ENCODE measurements at places on chromosomes 1 and 21.

DNA sequence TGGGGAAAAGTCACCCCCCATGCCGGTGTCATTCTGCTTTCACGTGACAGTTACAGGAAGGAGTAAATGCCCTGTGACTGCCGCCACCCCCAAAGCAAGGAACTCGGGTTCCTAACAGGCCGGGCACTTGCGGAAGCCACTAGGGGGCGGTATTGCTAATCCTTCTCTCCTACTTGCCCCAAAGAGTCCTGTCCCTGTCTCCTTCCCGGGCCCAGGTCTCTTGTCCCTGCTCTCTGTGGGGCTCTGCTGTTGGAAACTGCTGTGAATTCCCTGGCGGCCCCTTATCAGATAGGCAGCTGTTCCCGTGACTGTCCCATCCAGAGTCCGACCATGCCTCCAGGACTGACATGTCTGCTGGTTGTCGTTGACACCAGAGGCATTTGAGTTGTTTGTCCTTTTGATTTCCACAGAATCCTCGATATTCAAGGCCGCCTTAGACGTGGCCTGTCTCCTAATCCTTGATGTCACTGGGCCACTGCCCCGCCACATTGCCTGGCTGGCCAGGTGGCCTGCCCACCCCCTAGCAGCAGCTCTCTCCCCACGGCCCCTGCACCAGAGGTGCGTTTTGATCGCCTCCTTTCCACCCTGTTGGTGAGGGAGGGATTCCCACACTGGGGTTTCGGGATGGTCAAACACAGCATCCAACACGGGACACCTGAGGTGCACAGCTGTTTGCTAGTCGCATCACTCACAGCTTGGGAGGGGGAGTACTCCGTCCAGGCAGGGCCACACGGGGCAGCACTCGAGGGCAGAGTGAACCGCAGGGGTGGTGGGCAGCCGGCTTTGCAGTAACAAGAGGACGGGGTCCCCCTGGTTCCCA is 37.3 kb downstream of the CHAF1B start:
- DNase-seq, result no peak

DNA sequence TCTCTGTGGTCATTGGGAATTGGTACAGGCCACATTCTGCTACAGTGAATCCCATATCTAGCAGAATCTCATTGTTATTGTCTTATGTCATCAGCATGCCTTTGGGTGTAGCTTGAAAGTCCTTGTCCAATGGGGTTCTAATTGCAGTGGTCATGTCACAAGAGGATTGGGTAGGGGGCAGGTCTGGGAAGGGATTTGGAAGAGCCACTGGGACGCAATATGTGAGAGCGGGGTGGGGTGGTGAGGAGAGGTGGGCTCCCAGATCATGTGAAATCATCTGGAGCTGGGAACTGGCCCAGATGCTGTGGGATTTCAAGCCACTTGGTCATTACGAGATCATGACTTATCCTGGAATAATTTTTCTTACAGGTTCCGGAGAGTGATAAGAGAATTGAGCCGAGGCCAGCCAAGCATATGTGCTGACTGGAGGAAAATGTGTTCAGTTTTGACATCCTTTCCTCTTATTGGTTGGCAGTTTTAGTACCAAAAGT is 16.3 kb downstream of the CNIH3 start:
- no peak for DNase-seq

DNA sequence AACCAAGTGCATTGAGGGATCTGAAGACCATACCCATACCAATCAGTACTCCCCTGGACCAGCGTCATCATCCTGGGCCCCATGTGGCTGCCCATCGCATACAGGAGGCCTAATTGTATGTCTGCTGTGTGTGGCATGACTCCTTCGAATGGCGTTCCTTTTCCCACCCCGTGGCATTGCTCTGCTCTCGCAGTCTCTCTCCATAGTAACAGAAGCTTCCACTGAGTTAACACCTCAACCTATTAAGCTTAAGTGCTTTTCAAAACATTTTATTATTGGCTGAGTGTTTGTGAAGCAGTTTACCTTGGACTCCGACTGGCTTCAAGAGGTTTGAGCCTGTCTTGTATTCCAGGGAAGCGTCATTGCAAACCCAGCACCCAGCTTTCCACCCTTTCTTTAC is 187.1 kb upstream of the LMO4 start:
- no peak for DNase-seq

DNA sequence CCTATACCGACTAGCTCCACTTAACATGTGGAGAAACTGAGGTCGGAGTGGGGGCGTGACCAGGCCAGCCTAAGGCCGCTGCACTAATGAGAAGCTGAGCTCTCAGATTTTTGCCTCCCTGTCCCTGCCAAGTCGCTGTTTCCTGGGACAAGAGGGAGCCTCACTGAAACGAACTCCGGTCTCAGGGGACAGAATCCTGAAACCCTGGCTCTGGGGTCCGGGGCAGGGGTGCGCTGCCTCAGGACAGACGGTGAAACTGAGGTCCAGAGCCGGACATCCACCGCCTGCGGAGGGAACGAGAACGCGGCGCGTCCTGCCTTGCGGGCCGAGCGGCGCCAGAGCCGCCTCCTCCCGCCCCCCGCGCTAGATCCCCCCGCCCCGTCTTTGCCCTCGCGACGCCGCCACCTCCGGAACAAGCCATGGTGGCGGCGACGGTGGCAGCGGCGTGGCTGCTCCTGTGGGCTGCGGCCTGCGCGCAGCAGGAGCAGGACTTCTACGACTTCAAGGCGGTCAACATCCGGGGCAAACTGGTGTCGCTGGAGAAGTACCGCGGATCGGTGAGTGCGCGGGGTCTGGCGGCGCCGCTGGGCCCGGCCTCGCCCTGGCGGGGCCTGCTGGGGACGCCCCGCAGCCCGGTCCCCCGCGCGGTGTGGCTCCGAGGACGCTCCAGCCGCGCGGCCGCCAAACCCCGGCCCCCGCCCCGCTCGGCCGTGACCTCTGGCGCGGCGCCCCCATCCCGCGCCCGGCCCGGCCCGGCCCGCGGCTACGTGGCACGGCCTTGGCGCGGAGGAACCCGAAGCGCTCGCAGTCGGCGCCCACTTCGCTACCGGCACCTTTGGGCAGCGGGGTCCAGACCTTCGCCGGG is at the start of gene GPX7:
TSS of gene GPX7 (plus strand) at position 381 of the 865 bp plus-strand sequence. CDS start at position 420, 39 bp downstream.
- peak; percentile 36 for DNase-seq

GRCh38 chr1:169318536-169319244 is 48.9 kb downstream of the NME7 start:
- DNase-seq, result no peak

- no peak for DNase-seq
Observed at GRCh38 chr1:10070206-10070605, 37.4 kb downstream of the UBE4B start.

DNA sequence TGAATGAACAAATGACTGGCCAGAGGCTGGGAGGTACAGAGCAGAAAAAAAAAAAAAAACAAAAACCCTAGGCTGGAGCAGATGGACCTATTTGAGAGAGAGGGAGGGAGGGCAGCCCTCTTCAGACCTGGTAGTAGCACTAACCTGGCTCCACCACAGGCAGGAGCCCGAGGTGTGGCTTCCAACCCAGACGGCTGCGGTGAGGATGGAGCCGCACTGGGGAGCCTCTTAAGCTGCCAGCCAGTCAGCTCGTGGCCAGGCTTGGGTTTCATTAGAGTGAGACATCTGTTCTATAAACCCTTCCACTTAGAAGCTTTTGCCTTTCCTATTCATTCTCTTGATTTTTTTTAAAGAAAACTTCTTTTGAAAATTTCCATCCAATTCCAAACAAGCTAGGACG is 16.8 kb downstream of the LGR6 start:
- DNase-seq, result no peak

- no peak for DNase-seq
Observed at GRCh38 chr1:48062353-48062752, 65.2 kb upstream of the TRABD2B start.

DNA sequence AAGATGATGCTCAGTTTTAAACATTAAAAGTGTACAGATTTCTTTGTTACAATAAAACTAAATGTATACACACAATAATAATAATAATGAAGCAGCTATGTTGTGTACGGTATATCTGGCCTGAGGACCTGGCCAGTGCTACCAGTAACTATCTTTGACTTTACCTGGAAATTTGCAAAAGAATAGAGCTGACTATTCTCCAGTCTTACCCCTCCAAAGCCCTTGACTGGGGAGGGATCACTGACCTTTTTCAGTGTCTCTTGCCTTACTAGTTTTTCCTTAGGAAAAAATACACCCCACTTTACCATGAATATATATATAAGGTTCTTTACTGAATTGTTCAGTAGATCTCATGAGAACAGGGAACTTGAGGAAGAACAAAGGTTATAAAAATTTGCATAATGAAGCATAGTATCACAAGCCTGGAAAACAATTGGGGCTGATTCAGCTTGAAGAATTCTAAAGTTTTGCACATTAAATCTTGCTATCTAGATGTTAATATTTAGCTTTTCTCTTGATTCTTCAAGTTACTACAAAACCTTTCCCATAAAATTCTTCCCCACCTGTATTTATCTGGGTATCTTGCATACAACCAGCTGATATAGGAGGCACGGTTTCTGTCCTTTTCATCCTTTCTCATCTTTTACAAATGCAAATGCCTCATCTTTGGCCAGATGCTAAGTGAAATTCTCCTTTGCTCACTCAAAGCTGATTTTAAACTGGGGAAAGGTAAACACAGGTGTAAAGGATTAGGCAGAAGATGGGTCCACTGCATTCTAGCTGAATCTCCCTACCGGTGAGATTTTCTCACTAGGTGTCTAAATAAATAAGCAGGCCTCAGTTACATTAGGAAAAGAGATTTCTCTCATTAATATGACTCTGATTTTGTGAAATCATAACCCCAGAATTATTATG is 25.0 kb upstream of the SLAMF1 start:
- no peak for DNase-seq

- DNase-seq, result no peak
Observed at GRCh38 chr1:246724731-246725095, 504 bp downstream of the SCCPDH start.

GRCh38 chr1:39691383-39692151 is at the start of gene HPCAL4:
HPCAL4 (minus strand) TSS chr1:39691433; CDS start chr1:39684603, 6,830 bp downstream.
- DNase-seq, result peak; percentile 65

GRCh38 chr21:17506951-17507350 is 5.9 kb upstream of the CXADR start:
- no peak for DNase-seq

DNA sequence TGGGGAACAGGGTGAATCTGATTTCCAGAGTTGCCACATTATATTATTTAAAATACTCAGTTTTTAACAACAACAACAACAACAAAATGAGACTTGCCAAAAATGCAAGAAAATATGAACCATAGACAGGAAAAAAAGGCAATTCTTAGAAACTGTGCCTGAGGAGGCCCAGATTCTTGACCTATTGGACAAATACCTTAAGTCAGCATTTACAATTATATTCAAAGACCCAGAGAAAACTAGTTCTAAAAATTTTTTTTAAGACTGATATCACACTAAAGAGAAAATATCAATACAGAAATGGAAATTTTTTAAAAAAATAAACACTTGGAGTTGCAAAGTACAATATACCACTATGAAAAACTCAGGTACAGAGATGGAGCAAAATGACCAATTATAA is 152.8 kb upstream of the LYPLAL1 start:
- DNase-seq, result no peak

DNA sequence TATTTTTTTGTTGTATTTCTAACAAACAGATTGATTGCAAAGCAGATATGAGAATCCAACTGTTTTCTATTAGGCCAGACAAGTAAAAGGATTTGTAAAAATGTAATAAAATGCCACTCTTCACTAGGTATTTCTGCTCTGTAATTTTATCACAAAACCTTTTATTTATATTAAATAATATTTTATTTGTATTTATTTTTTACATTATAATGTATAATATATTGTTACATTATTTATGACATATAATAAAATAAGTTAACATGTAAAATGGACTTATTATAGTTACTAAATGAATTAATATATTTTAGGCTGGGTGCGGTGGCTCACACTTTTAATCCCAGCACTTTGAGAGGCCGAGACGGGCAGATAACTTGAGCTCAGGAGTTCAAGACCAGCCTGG is 12.7 kb upstream of the TNNI1 start:
- DNase-seq, result no peak

GRCh38 chr1:152013664-152014237 is 20.1 kb upstream of the S100A10 start:
- no peak for DNase-seq

- DNase-seq, result no peak
Observed at GRCh38 chr1:101003012-101003650, 22.5 kb downstream of the DPH5 start.

GRCh38 chr1:233109096-233109495 is 158.7 kb downstream of the NTPCR start:
- no peak for DNase-seq

- no peak for DNase-seq
Observed at GRCh38 chr1:14654554-14654953, 56.1 kb downstream of the KAZN start.

GRCh38 chr1:153783233-153784190 is 8.3 kb downstream of the SLC27A3 start:
- DNase-seq, result peak; percentile 85

GRCh38 chr1:182283746-182284544 is 107.6 kb downstream of the GLUL start:
- no peak for DNase-seq

DNA sequence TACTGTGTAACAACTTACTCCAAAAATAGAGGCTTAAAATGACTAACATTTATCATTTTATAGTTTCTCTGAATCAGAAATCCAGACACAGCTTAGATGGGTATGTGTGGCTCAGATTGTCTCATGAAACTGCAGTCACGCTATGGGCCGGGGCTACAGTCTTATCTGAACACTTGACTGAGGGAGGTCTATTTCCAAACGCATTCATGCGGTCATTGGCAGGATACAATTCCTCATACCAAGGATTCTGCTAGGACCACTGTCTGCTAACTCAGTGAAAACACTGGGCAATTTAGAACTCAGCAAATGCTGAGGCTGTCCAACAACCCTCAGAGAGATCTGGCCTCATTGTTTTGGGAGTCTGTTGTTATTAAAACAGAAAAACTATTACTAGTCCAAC is 178.6 kb downstream of the TBX15 start:
- DNase-seq, result no peak

- no peak for DNase-seq
Observed at GRCh38 chr1:44842862-44843655, at the start of gene PTCH2. PTCH2 (minus strand) TSS chr1:44843253; CDS start chr1:44842932, 321 bp downstream.

DNA sequence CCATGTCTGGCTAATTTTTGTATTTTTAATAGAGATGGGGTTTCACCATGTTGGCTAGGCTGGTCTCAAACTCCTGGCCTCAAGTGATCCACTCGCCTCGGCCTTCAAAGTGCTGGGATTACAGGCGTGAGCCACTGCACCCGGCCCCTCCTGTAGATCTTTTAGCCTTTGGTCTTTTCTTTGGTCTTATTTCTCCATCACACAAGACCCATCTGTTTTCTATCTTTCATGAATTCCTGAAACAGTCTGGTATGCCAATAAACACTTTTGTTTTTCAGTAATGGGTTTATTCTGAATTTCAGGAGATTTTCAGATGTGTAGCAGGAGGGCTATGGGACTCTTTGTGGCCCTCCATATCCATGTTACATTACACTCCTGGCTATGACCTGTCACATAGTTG is 23.2 kb downstream of the ERRFI1 start:
- no peak for DNase-seq

DNA sequence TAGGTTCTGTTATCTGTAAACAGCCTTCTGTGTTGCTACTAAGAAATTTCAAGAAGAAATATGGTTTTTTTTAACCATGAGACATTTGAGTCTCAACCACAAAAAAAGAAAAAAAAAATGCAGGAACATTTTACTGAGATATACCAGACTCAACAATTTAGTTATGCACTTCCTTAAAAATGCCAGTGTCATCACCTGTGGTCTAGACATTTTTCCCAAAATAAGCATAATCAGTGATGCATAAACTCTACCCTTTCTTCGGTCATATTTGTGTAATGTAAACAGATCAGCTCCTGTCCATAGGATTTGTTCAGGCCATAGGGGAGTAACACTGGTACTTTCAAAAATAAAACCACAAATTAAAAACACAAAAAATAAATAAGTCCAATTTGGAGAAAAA is 122.6 kb upstream of the TNFSF4 start:
- DNase-seq, result no peak

- DNase-seq, result no peak
Observed at GRCh38 chr1:88488237-88488636, 195.8 kb upstream of the PKN2 start.
